ENCODE measurements at places on chromosomes 2 and 18.

- DNase-seq = peak; percentile 7
These were observed 39.5 kb downstream of the NIFK start for GRCh38 chr2:121697108-121697631.

DNA sequence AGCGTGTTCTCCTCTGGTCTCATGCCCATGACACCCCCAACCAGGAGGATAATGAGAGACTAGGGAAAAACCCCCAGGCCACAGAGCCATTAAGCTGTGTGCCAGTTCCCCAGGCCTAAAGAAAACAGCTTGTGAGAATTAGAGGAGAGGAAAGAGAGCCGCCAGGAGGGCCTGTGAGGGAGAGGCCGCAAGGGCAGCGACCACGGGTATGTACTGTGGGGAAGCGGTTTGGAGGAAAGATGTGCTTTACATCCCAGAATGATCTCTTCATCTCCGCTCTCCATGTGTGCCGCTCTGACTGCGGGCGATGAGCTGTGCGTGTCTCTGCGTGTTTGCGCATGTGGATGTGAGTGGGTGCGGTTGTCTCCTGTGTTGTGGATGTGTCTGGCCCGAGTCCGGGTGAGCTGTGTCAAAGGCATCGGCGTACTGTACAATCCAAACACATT is 82.9 kb downstream of the DYSF start:
- DNase-seq = peak; percentile 12

DNA sequence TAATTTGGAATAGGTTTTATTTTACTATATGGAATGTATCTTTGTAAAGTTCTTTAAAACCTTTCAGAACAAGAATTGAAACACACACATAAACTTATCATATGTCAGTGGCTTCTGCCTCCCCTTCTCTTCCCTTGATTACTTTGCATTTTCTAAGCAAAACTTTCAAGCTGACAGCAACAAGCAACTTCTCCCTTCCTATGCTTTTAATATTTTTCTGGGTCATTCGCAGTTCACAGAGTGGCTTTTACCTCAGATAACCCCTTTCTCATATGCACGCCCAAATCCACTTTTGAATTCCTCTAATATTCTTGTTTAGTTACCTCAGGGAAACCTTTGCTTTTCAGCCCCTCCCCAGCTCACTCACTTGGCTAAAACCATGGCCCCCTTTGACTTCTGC is 36.7 kb upstream of the CDC42EP3 start:
- no peak for DNase-seq

- DNase-seq = no peak
These were observed 91.5 kb upstream of the NOSTRIN start for GRCh38 chr2:168710754-168711467.

- no peak for DNase-seq
These were observed 226.3 kb downstream of the KIAA1328 start for GRCh38 chr18:37055137-37055802.

GRCh38 chr2:12797815-12798214 is 81.1 kb downstream of the TRIB2 start:
- peak; percentile 79 for DNase-seq

DNA sequence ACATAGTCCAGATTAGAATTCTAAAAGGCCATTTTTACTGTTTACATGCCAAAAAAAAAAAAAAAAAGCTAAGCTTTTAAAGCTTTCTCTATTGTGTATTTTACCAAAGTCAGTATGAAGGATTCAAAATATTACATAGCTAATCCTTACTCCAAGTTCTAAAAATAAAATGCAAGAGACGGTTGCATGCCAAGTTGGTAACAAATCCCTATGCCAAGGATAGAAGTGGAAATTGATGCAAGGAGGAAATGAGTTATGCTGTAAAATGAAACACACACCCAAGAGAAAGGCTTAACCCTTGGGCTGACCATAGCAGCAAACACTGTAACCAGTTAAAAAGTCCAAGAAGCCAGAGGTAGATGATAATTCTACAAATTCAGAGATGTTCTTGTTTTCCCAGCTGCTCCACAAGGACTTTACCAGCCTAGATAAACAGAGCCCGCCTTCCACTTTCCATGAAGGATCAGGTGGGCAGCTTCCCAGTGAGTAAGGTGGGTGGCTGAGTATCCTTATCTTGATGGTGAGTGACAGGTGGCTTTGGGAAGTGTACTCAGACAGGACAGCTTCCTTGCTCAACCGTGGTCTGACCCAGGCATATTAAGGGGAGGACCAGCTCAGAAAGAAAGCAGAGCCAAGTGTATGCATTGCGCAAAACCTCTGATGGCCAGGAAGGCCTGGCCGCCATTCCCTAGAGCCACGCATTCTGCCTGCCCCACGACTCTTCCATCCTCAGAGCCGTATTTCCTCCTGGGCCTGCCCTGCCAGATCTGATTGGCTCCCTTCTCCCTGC is 34.4 kb downstream of the ATP8B1 start:
- DNase-seq = peak; percentile 49

- no peak for DNase-seq
These were observed 271.9 kb downstream of the NCKAP5 start for GRCh38 chr2:133296401-133296800.

DNA sequence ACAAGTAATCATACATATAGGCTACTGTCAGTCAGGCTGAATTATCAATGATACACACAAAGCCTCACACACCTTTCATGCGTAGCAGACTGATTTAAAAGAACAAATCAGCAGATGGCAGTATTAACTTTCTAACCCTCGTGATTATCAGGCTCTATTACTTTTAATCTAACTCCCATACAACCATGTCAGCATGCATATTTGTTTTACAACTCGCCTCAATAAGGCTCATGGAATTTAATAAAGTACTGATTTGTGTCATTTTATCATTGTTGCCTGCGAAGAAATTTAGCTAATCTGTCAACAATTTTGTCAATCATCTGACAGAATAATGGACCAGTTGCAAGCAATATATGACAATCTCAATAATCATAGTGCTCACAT is 82.8 kb downstream of the SLC25A12 start:
- DNase-seq = peak; percentile 47

- DNase-seq = no peak
These were observed 11.1 kb upstream of the DGKD start for GRCh38 chr2:233343171-233343705.

- no peak for DNase-seq
These were observed 4.1 kb upstream of the PRR30 start for GRCh38 chr2:27143285-27143684.

All from fibroblast of skin of right biceps (primary cell).